ENCODE measurements at places on chromosomes 13 and 19.

DNA sequence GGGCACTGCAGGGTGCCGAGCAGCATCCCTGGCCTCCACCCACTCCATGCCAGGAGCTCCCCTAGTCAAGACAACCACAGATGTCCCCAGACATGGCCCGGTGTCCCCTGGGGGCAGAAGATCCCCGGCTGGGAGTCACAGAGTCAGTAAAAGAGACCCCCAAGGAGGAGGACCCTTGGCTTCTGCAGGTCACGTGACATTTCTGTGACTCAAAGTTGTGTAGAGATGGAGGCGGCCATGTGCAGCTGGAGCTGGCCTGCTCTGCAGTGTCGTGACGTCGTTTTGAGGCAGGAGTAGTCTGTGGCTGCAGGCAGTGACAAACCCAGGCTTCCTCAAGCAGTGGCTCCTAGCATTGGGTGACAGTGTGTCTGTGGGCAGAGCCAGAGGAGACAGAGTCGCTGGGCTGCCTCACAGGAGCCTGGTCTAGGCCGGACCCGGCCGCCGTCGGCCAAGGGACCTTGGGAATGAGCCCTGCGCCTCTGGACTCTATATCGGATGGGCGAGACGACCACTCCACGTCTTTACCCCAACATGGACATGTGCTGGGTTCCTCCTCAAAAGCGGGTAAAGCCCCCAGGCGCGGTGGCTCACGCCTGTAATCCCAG is 7.7 kb upstream of the DIRAS1 start:
- no peak for DNase-seq

DNA sequence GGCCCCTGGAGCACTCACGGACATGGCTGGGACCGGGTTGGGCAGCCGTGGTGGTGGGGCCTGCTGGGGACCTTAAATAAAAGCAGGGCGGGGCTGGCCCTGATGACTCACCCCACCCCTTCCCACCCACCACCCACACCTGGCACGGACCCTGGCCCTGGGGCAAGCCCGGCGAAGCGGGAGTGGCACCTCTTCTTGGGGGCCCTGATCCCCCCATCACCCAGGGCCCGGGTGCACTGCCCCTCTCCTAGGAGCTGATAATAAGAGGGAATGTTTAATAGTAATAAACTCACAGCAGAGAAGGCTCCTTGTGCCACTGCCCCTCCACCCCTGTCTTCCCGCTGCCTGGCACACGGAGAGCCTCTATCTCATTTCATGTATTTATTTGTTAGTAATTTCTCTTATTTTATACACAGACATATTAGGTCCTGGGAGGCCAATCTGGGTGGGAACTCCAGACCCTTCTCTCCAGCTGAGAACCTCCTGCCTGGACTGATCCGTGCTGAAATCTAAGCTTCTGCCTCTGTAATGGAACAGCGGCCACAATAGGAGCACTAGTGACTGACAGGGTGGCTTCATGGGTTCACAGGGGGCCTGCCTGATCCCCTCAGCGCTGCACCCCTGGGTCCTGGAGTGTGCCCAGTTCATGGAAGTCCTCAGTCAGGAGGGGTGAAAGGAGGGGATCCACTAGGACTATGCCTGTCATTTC is at the start of gene LGALS7:
TSS of gene LGALS7 (minus strand) at position 49 of the 709 bp plus-strand sequence. CDS start at position 24, 25 bp downstream.
- no peak for DNase-seq

DNA sequence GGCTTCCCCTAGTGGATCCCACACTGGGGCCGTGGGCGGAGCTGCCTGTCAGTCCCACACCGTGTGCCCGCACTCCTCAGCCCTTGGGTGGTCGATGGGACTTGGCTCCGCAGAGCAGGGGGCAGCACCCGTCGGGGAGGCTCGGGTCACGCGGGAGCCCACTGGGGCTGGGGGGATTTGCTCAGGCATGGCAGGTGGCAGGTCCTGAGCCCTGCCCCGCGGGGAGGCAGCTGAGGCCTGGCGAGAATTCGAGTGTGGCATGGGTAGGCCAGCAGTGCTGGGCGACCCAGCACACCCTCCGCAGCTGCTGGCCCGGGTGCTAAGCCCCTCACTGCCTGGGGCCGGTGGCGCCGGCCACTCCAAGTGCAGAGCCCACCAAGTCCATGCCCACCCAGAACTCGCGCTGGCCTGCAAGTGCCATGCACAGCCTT is 481.7 kb upstream of the PRR20A start:
- no peak for DNase-seq

GRCh38 chr13:32001154-32001768 is 30.3 kb upstream of the FRY start:
- no peak for DNase-seq

DNA sequence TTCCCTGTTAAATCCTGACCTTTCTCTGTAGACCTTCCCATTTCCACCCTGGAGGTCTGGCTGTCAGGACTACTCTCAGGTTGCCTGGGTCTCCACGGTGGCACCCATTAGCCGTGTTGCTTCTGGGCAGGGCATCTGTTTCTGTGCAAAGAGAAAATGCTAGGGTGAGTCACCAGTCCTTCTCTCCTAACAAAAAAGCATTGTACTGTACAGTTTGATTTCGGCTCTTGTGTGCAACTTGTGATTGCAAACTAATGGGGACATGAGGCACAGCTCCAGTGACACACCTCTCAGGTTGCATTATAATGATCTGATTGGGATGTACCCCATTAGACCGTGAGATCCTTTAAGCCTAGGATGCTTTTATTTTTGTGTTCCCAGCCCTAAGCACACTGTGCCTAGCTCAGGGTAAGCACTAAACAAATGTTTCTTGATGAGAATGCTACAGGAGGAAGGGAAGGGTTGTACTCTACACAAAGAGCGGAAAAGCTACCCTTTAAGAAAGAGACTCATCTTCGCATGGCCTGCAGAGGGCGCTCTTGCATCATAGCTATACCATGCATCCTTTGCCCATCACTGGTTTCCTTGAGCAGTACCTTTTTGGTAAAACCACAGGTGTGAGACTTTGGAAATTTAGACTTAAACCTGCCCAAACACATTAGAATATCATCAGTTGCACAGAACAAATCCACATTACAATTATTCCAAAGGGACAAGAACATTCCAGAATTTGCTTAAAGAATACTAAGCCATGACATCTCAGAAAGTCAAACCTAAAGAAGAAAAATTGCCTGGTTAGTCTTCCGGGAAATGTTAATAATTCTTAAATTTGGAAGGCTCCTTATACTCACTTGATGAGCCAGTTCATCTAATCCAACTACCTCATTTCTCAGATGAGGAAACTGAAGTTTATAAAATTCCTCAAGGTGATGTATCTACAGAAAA is 20.3 kb upstream of the TRIM13 start:
- DNase-seq, result no peak

- DNase-seq, result no peak
These were observed 1223.2 kb upstream of the SLC10A2 start for GRCh38 chr13:104289400-104289799.

DNA sequence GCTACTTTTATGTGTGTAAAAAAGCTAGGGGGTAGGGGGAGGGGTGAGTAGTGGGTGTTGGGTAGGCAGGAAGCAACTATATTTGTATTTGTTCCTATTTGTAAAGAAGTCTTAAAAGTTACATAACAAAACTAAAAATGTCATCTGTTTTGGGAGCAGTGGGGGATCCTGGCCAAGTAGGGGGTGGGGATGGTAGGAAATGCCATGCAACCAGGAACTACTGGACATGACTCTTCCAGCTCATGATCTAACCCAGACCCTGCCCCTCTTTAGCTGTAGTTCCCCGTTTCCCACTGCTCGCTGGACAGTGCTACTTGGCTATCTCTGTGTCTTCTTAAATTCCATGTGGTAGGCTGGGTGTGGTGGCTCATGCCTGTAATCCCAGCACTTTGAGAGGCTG is 3.2 kb downstream of the GTF3A start:
- DNase-seq, result no peak

- no peak for DNase-seq
These were observed 1670.4 kb upstream of the SPRY2 start for GRCh38 chr13:82011355-82011754.

- no peak for DNase-seq
These were observed 5.6 kb downstream of the PIAS4 start for GRCh38 chr19:4012975-4013634.

GRCh38 chr19:17113127-17113785 is 37.7 kb downstream of the MYO9B start:
- DNase-seq, result no peak

GRCh38 chr13:92473765-92474475 is 752.7 kb upstream of the GPC6 start:
- DNase-seq, result no peak

- DNase-seq, result no peak
These were observed 69.7 kb downstream of the UFM1 start for GRCh38 chr13:38419312-38419873.

- no peak for DNase-seq
These were observed 82.4 kb upstream of the IRS2 start for GRCh38 chr13:109868578-109869311.

GRCh38 chr19:2391118-2391725 is 31.2 kb downstream of the TMPRSS9 start:
- peak; percentile 31 for DNase-seq

DNA sequence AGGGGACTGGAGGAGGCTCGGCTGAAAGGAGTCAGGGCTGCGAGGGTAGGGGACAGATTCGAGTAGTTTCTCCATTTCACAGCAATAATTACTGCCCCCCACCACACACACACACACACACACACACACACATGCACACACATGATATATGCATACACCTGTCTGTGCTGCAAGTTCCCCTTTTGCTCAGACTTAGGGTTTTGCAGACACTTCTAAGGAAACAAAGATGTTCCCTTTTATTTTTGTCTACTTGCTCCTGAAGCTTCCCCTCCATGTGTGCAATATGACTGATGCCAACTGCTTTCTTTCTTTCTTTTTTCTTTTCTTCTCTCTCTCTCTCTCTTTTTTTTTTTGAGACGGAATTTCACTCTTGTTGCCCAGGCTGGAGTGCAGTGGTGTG is 13.4 kb downstream of the MBD3L2B start:
- no peak for DNase-seq

- no peak for DNase-seq
These were observed 457.6 kb upstream of the GPC6 start for GRCh38 chr13:92769046-92769445.

- no peak for DNase-seq
These were observed 718.6 kb downstream of the DACH1 start for GRCh38 chr13:71148396-71148795.

DNA sequence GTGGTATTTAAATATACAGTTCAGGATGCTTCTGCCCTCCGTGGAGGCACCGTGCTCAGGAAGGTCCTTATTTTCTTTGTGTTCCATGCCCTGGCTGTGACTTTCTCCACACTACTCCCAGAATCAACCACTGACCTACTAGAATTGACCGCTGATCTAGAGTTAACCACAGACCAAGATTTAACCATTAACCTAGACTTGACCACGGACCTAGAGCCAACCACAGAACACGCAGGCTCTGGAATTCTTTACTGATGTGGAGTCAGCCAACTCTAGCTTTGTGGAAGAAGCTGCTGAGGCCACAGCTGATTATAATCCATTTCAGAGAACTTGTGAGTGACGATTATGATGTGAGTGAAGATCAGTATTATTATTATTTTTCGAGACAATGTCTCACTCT is 18.0 kb downstream of the GTF2F2 start:
- no peak for DNase-seq

DNA sequence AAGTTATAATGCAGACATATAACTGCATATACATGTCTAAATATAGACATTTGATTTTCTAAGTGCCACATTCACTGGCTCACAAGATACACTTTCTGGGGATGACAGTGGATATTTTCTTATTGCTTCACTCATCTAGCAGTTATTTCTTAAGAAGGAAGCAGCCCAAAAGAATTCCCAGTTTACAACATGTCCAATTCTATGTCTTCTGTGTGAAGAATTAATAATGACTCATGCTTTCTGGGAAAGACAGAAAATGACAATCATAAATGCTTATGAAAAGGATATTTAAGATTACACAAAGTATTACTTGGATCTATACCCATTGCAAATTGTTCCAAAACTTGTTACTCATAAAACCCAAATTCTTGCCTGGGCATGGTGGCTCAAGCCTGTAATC is 543.4 kb downstream of the SUCLA2 start:
- no peak for DNase-seq

- DNase-seq, result no peak
These were observed 87.4 kb downstream of the ZNF100 start for GRCh38 chr19:21680026-21680425.

- peak; percentile 69 for DNase-seq
These were observed 79.8 kb upstream of the FLT1 start for GRCh38 chr13:28574617-28575142.

DNA sequence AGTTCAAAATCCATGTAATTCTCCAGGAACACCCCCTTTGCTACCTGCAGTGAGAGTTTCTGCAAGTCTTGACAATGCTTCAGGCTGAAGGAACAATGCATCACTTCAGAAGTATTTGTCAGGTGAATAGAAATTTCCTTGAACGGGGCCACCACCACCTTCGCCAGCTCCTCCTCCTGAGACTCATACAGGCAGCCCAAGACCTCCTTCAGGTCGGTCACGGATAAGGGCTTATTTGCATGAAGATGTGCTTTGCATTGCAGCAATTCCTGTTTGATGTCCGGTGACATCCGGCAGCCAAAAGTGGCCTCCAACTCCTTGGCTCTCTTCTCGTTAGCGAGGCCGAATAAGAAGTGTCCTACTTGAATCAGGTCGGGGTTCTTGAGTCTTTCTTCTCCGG is 8.4 kb downstream of the NLRP7 start:
- no peak for DNase-seq

DNA sequence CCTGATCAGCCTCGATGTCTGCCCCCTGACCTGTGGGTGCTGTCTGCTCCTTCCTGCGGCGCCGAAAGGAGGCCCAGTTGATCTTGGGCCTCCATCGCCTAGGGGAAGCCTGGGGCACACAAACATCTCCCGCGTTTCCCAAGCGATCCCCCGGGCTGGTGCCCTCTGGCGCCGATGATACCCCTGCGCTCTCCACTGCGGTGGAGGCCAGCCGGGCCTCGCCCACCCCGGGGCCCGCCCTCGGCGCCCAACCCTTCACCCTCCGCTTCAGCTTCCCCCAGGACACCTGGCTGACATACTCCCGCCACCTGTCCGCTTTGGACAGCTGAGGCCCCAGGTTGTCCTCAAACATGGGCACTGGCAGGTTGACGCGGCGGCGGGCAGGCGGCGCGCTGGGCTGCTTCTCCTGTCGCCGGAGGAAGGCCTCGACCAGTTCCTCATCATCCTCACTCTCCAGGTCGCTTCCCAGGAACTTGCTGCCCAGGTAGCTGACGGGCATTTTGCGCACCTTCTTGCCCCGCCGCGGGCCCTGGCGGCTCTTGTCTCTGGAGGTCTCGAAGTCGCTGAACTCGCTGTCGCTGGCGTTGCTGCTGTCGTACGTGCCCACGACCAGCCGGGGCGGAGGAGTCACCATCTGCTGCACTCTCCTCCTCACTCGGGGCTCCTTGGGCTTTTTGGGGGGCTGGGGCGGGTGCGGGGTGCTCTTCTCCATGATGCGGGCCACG is 1.3 kb downstream of the CCDC8 start:
- DNase-seq, result no peak

DNA sequence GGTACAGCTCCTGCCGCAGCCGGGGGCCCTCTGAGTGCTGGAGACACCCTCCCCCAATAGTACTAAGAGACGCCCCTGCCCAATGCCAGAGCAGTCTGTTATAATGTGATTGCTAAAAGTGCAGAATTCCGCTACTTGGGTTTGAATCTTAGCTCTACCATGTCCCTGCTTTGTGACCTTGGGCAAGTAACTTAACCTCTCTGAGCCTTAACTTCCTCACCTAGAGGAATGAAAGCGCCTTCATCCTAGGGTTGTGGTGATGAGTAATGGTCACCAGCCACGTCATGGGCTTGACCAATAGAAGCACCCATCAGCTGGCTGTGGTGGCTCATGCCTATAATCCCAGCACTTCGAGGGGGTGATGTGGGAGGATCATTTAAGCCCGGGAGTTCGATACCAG is 6.5 kb downstream of the PLEKHG2 start:
- DNase-seq, result no peak

- no peak for DNase-seq
These were observed 2857.0 kb upstream of the PCDH20 start for GRCh38 chr13:64272681-64273080.

Data from HS-27A (cell line).